ENCODE measurements at places on chromosomes 7 and 10.
A peak's percentile ranks its signal among the peaks of the same experiment; 100 is the strongest.

- no peak for DNase-seq
Observed at GRCh38 chr7:28685644-28686417, 272.3 kb downstream of the TRIL start.

DNA sequence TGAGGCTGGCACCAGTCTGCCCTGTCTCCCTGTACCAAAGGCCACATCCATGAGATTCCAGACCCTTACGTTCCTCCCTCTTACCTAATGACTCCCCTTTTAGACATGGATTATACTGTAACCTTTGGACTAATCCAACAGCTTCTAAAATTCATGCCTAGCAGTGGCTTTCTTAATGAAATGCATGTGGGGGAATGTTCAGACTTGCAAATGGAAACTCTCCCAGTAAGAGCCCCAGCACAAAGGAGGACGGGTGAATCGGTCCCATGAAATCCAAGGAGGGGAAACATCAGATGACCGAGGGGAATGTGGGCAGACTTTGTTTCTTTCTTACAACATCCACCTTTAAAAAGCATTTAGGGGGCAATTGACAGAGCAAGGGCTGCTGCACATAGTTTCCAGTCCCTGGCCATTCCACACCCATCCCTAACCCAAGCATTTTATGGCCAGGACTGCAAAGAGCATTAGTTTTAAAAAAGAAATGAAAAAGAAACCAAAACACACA lies 71.5 kb downstream of the COL13A1 start:
- no peak for DNase-seq

- DNase-seq, result no peak
Observed at GRCh38 chr10:77861366-77861765, 65.2 kb downstream of the DLG5 start.

- DNase-seq, result no peak
Observed at GRCh38 chr10:122113945-122114747, 125.2 kb downstream of the TACC2 start.

DNA sequence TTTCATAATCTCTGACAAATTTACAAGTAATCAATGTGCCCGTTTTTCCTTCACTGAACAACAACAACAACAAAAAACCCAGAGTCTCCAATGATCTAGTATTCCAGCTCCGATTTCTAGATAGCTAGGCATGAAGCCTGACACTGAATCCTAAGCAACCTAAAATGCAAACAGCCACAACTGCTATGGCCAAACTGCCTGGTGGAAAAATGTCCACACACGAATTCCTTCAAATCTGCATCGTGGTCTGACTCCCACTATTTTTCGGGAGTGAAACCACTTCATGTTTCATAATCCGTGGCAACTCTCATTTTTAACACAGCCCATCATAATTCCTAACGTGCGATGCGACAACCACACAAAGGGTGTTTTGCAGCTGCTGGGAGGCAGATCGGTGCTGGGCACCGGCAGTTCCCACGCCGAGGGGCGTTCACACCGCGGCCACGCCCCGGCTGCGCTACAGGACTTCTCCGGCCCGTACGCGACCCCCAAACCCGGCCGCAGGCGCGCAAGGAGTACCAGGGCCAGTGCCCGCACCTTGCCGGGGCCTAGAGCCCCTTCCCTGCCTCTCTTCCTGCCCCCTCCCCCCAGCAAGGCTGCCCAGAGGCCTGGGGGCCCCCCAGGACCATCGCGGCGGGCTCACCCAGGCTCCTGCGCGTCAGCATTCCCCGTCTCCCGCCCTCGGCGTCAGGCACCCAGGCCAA lies 814 bp downstream of the RUFY2 start:
- peak; percentile 17 for DNase-seq

Data from activated CD4-positive, alpha-beta T cell treated with anti-CD3 and anti-CD28 coated beads, Interleukin-2, amount 50 U/mL, for 24 hours (primary cell).